Tracheal epithelial cell (primary cell): ENCODE measurements at places on chromosomes 7 and 10. TPM values are rescaled to one million over a fixed set of nuclear protein-coding genes. Genes with fewer than 3 reads are reported as not detected.

Gene GRM3
- total RNA-seq = not detected in 2 replicates

Gene TEX47
- not detected in 2 replicates for total RNA-seq

Gene POLD2
- total RNA-seq = 103 and 107 TPM in 2 replicates

Gene PLEKHS1
- under 0.01 TPM in 2 replicates for total RNA-seq

Gene SERPINE1
- total RNA-seq = 126 and 446 TPM in 2 replicates

Gene IL6
- 23.1 TPM in 1 of 2 replicates, not detected in the other for total RNA-seq

Gene LDB3
- not detected in 2 replicates for total RNA-seq
